Islet precursor cell (in vitro differentiated cells): ENCODE measurements at places on chromosomes 6 and 20.

DNA sequence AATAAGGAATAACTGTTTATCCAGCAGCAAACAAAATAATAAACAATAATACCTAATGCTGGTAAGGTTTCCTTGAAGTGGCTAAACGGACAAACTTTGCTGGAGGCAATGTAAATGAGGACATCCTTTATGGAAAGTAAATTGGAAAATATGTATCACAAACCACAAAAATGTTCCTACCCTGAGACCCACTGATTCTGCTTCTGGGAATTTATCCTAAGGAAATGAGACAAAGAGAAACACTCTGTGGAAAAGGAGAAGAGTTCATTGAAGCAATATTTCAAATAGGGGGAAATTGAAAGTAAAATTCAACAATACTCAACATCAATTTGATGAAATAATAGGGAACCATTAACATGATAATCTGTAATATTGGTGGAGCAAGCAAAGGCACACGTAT lies 37.9 kb downstream of the MAFB start:
- no peak for DNase-seq

DNA sequence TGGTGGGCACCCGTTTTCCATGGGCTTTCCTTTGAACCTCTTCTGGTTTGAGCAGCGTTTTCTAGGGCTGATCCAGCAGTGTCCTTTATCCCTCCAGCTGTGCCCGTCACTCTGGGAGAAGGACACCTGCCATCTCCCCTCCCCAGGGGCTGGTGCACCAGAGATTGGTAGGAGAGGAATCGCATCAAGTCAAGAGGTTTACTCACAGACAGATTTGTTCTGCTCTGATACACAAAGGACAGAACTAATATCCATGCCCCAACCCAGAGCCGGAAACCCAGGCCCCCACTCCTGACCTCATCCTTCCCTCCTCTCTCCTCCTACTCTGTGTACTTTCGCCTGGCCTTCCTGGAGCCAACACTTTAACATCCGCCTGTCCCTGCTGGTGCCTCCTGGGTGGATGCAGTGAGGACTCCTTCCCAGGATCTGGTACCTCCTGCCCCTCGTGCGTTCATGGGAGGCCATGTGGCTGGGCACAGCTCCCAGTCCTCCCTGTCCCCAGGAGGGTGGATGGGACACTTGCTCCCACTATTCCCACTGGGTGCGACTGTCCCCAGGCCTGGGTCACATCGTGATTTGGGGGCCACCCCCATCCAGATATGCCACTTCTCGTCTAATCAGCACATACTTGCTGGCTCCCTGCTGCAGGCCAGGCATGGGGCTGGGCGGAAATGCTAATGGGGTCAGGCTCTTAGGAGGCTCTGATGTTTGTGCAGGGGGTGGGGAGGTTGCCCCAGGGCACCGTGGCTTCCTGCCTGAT lies 286.3 kb downstream of the CDH4 start:
- no peak for DNase-seq

DNA sequence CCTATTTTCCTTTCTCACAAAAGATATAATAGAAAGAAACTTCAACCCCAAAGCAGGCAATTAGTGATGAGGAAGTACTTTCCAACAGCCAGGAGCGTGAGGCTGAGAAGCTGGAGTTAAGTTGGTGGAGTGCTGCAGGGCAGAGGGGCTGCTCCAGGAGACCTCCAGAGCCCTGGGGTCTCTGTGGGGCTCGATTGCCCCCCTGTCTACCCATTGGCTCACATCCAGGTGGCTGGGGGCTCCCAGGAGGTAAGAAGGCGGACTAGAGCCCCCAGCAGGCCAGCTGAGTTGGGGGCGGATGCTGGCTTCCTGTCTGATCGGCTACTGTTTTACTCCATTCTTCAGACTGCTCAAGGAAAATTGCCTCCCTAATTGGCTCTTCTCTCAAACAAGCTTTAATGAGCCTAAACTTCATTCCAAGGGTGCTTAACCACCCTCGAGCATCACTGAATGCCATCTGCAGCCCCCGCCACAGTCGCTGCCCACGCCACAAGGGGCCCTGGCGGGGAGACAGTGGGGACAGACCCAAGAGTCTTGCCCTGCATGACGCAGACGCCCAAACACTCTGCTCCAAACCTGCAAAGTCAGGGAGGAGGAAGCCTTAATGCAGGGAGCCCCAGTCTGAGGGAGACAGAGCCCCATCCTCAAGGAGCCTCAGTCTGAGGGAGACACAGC lies 78.6 kb downstream of the MDGA1 start:
- no peak for DNase-seq

- peak; percentile 88 for DNase-seq
Measured at GRCh38 chr20:9068233-9068801, 570 bp upstream of the PLCB4 start.

DNA sequence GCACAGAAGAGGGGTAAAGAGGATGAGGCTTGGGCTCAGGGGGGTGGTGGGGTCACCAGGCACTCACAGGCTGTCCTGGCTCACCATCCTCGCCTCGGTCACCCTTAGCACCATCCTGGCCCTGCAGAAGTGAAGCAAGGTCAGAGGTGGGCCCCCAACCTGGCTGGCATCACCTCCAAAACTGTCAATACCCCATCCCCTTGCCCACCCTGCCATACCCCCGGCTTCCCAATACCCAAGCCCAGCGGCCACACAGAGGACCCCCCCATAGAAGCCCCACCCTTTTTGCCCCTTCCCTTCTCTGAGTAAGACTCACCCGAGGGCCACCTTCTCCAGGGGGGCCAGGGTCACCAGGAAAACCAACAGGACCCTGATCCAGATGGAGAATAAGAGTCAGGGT lies 23.6 kb downstream of the COL11A2 start:
- no peak for DNase-seq

DNA sequence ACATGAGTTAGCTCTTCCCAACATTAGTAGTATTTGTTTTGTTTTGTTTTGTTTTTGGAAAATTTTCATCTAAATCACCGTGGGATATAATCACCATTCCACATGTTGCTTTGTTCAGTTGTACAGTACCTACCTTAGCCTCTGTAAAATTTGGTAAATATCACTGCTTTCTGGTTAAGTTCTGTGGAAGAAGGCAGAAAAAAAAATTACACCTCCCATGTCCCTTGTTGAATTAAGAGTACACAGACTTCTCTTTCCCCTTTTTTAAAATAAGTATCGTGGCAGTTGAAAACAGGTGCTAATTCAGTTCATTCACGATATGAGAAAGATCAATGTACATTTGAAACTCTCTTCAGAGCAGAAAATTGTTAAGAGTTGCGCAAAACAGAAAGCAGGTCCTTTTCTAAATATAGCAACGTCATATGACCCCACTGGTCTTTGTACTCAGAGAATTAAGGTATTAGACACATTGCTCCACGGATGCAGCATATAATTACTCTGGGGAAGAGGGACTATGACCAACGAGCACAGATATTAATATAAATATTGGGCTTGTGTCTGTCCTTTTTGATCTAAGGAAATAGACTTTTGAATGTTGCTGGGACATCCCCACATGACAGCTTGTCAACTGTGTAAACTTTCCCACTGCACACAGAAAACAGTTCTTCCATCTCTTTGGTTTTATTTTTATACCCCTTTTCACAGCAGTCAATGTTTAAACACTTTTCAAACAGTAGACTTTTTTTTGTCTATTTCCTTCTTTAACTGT lies 58.6 kb upstream of the ZNF217 start:
- no peak for DNase-seq

DNA sequence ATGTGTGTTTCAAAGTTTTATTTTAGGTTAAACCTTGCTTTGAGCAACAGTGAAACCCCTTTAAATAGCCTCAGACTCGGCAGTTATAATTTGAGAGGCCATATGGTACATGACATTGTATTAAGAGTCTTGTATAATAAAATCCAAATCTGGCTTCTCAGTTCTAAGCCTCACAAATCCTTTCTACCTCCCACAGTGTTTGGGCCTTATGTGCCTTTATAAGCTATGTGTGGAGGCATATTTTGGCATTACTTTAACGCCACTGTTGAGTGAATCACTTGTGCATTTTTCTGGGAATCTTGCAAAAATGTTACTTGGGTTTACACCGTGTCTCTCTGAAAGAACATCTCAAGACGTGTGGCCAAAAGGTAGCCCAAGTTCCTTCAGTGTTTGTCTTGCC lies 152.4 kb downstream of the COL9A1 start:
- DNase-seq: no peak
